Activated CD4-positive, CD25-positive, alpha-beta regulatory T cell (primary cell): ENCODE measurements at places on chromosomes 2 and 18.

- no peak for DNase-seq
Measured at GRCh38 chr18:78611869-78612268, 367.7 kb upstream of the SALL3 start.

- DNase-seq: no peak
Measured at GRCh38 chr2:213609570-213610170, 325.4 kb downstream of the SPAG16 start.

- no peak for DNase-seq
Measured at GRCh38 chr2:55616551-55617174, 759 bp downstream of the PPP4R3B start.

GRCh38 chr2:33268246-33268831 is 208.1 kb upstream of the RASGRP3 start:
- DNase-seq: no peak

GRCh38 chr2:23120161-23120560 is 264.8 kb upstream of the KLHL29 start:
- DNase-seq: no peak

- no peak for DNase-seq
Measured at GRCh38 chr2:134949981-134950708, 31.5 kb downstream of the CCNT2 start.

DNA sequence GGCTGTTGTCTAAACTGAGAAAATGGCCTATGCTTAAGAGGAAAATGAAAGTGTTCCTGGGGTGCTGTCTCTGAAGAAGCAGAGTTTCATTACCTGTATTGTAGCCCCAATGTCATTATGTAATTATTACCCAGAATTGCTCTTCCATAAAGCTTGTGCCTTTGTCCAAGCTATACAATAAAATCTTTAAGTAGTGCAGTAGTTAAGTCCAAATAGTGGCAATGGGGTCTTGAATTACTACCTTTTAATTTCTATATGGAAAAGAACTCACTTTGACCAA is 13.8 kb upstream of the ALLC start:
- no peak for DNase-seq
